ENCODE measurements at places on chromosomes 3 and 15. TPM values are rescaled to one million over a fixed set of nuclear protein-coding genes. Genes with fewer than 3 reads are reported as not detected.

DNA sequence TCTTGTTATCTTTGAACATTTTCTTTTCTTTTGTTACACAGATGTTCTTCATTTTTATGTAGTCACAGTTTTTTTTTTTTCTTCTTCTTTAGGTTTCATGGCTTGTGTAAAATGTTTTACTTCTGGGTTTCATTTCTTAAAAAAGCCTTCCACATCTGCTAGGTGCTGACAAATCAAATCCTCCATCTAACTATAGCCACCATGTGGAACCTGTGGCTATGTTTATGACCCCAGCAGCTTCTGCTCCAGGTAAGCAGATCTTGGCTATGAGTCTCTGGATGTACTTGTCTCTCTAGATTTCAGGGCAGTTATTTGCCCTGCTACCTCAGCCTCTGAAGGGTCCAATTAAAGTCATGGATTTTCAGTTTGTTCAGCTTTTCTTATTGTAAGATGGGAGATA lies 44.5 kb downstream of the OXSM start:
- DNase-seq, result no peak

Gene PTPRG
- 41.2 TPM for total RNA-seq

DNA sequence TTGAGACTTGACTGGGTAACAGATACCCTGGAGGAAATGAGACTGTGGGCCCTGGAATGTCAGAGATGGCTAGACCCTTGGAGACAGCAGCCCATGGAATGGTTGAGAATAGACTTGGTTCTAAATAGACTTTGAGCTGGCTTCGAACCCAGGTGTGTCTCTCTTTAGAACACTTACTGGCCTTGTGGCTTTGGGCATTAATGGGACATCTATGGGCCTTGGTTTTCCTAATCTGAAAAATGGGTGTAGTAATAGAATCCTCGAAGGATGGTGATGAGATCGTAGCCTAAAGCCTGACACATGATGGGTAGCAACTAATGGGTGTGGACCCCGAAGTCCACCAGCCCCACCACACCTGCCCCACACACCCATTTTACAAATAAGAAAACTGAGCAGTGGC lies 119.2 kb downstream of the TMEM266 start:
- DNase-seq, result no peak

- DNase-seq, result no peak
Observed at GRCh38 chr15:26910715-26911114, 43.9 kb downstream of the GABRA5 start.

DNA sequence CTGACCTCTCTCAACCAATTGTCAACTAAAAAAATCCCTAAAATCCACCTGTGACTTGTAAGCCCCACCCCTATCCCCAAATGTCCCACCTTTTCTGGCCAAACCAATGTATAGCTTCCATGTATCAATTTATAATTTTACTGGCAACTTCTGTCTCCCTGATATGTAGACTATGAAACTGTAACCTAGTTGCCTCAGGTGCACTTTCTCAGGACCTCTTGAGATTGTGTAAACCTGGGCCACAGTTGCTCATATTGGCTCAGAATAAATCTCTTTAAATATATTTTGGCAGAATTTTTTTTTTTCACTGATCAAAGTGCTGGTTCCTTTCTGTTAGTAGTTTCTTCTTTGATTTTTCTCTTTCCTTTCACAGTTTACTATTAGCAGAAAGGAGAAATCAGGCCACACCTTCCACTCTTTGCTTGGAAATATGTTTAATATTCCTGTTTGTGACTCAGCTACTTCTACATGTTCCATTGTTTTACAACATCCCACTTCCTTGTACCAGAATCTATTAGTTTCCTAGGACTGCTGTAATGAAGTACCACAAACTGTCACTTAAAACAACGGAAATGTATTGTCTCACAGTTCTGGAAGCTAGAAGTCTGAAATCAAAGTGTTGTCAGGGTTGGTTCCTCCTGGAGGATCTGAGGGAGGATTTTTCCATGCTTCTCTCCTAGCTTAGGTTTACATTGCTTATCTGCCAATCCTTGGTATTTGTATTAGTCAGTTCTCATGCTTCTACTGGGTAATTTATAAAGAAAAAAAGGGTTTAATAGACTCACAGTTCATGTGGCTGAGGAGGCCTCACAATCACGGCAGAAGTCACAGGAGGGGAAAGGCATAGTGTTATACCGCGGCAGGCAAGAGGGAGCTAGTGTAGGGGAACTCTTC lies 801.2 kb upstream of the ARPP21 start:
- DNase-seq, result no peak

Gene CHRNB4
- total RNA-seq, result 4.1 TPM

Gene SNX22
- 12.9 TPM for total RNA-seq

GRCh38 chr3:150447084-150447483 lies 39.0 kb downstream of the TSC22D2 start:
- no peak for DNase-seq

Gene FHIT
- total RNA-seq, result 5.2 TPM

DNA sequence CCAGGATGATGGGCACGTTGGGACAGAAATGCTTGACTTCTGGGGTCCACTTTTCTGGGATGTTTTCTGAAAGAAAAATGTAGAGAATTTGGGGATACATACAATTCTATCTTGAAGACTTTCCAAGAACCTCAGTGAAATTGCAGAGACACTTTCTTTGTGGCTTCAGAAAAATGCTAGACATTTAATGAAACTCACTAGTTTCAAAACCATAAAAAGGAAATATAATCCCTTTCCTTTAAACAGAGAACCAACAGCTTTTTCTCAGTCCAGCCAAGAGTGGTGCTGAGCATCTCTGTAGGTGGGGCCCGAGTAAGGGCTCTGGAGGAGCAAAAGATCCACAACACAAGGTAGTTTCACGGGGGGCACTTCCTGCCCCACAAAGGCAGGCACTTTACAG lies 4.4 kb upstream of the GPX1 start:
- DNase-seq, result no peak

Gene APBA2
- 79.9 TPM for total RNA-seq

DNA sequence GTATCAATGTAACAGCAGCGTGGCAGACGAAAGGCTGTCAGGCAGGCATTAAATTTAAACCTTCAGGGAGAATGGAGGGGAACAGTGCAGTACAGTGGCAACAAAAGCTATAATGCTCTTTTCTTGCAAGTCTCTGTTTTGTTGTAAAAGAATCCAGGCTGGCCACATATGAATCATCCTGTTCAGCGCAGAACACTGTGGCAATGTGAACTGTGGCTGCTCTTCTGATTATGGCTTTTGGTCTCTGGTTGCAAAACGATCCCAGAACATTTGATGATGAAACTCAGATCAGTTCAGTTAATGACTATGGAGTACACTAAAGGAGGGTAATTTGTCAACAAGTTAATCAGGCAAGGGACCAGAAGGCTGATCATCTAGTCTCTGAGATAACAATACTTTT lies 219.7 kb upstream of the SGO1 start:
- DNase-seq, result no peak

Gene ABHD17C
- 23.5 TPM for total RNA-seq

Gene CCK
- total RNA-seq, result not detected

GRCh38 chr3:4404881-4405280 lies 62.2 kb downstream of the SUMF1 start:
- DNase-seq, result no peak

Gene ITPKA
- total RNA-seq, result 1.3 TPM

Gene CFAP161
- total RNA-seq, result not detected

GRCh38 chr3:24388611-24389010 lies 106.0 kb downstream of the THRB start:
- DNase-seq, result no peak

Gene CLCN2
- total RNA-seq, result 23.6 TPM
